Prostate gland (tissue), 2 donors: ENCODE measurements at places on chromosomes 5 and 9. TPM values are rescaled to one million over a fixed set of nuclear protein-coding genes. Genes with fewer than 3 reads are reported as not detected.

- H3K4me1 ChIP-seq, result no peaks in the 10 kb centered on the region
- peak; percentile 67 for DNase-seq
- H3K27me3 ChIP-seq, result no peaks in the 10 kb centered on the region
- H3K36me3 ChIP-seq, result no peaks in the 10 kb centered on the region
- peak within 1 kb of the TSS; percentile 79 for H3K4me3 ChIP-seq
Measured at GRCh38 chr9:14693251-14693861, at the start of gene ZDHHC21. Gene ZDHHC21, minus strand, starts transcription at chr9:14693432. Its CDS starts 19,092 bp downstream, at chr9:14674340.

The NRARP gene
- 24.3 TPM for total RNA-seq

The SHC3 gene
- 0.59 TPM for total RNA-seq

DNA sequence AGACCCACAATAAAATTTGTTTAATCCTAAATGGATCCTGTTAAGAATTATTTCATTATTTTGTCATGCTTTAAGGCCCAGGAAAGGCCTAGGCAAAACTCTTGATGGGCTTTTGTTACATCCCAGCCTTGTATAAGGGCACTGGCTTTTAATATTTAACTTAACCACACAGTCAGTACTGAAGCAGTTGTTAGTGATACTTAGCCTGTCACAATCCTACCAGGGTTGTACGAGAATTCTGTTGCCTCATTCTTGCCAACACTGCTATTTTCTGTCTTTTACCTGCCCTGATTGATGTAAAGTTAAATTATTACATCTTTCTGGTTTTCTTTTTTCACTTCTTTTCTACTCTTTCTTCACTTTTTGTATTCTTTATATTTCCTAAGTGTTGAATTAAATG lies 10.9 kb downstream of the ZNF169 start:
- no peaks in the 10 kb centered on the region for H3K27me3 ChIP-seq
- H3K4me1 ChIP-seq, result no peaks in the 10 kb centered on the region
- H3K4me3 ChIP-seq, result no peak overlapping the region
- no peaks in the 10 kb centered on the region for H3K36me3 ChIP-seq
- DNase-seq, result no peak
- no peak overlapping the region for H3K27ac ChIP-seq

DNA sequence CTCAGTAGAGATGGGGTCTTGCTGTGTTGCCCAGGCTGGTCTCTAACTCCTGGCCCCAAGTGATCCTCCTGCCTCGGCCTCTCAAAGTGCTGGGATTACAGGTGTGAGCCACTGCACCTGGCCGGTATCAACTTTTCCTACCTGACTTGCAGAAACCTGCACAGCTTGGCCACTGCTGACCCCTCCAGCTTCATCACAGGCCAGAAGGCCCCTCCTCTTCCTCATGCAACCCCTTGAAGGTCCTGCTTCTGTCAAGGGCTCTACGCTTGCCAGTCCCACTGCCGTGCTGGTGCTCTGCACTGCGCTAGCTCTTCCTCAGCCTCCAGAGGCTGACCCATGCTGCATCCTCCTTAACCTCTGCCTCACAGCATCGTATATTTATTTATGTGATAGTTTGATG lies 32.5 kb upstream of the RNU6ATAC start:
- H3K4me3 ChIP-seq, result no peak overlapping the region
- no peak overlapping the region for H3K27ac ChIP-seq
- no peaks in the 10 kb centered on the region for H3K36me3 ChIP-seq
- H3K4me1 ChIP-seq, result no peaks in the 10 kb centered on the region
- no peaks in the 10 kb centered on the region for H3K27me3 ChIP-seq

- H3K36me3 ChIP-seq, result no peaks in the 10 kb centered on the region
- no peak overlapping the region for H3K4me3 ChIP-seq
- no peaks in the 10 kb centered on the region for H3K27me3 ChIP-seq
- peaks cover 5% of the 10 kb centered on the region for H3K4me1 ChIP-seq
Measured at GRCh38 chr9:128945798-128946501, 1.5 kb downstream of the DOLK start.

DNA sequence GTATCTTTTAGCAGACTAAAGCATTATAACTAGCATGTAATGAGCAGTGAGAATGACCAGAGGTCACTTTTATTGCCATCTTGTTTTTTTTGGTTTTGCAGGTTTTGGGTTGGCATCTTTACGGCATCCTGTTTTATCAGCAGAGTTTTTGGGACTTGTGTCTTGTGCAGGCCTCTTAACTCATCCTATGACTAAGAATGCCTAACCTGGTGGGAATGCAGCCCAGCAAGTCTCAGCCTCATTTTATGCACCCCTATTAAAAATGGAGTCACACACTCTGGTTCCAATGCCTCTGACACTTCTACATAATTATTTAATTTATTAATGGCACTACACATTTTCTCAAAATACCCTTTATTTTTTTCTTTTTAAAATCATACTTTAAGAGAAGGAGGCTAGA lies 726.5 kb upstream of the RIOK2 start:
- no peak overlapping the region for H3K27ac ChIP-seq
- DNase-seq, result no peak
- H3K4me3 ChIP-seq, result no peak overlapping the region
- no peaks in the 10 kb centered on the region for H3K27me3 ChIP-seq
- no peaks in the 10 kb centered on the region for H3K4me1 ChIP-seq

GRCh38 chr5:159891371-159891770 lies 24.9 kb upstream of the ADRA1B start:
- DNase-seq, result no peak
- no peaks in the 10 kb centered on the region for H3K4me1 ChIP-seq
- H3K27me3 ChIP-seq, result no peaks in the 10 kb centered on the region
- H3K27ac ChIP-seq, result no peak overlapping the region
- H3K4me3 ChIP-seq, result no peak overlapping the region

DNA sequence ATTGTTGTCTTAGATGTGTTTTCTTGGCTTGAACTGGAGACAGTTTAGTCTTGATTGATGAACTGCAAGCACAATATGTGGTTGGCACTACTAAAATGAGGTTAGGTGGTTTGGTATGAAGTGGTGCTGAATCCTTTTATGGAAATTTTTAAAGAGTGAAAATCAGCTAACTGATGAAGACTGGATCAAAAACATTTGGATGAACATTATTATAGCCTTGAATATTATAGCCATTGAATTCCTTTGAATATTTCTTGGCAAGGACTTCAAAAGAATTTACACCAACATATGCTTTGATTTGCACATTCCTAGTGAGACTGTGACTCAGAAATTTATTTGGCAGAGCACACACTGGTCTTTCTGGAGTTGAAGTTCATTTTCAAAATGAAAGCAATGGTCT lies 318.3 kb downstream of the CHSY3 start:
- no peaks in the 10 kb centered on the region for H3K27me3 ChIP-seq
- H3K36me3 ChIP-seq, result no peaks in the 10 kb centered on the region
- H3K4me1 ChIP-seq, result no peaks in the 10 kb centered on the region
- no peak for DNase-seq
- no peak overlapping the region for H3K4me3 ChIP-seq

DNA sequence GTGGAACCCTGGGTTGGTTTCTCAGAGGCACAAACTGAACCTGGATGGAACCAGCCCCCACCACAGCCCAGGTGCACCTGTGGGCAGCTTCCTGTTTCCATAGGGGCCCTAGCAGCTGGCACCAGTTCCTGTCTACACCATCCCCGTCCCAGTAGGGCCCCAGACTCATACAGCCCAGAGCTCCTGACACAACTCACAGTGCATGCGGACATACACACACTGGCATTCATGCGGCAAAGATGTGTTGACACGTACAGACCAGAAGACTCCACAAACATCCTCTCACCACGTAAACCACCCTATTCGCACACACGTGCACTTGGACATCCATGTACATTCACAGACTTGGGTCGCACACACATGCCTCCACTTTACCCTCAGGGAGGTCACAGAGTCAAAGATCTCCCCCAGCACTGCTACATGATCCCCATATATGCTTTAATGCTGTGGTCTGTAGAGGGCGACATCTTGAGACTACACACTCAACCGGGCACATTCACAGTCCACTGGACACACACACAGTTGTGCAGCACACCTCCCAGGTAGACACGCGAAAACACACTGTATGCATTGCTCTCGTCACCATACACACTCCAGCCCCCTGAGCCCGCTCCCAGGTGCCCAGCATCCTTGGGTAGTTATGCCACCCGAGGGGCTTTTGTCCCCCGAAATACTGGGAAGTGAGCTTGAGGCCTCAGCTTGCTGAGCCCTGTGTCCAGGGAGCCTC lies 22.4 kb downstream of the CXXC5 start:
- no peak overlapping the region for H3K4me3 ChIP-seq
- no peaks in the 10 kb centered on the region for H3K36me3 ChIP-seq
- peaks cover 14% of the 10 kb centered on the region for H3K4me1 ChIP-seq

The KCTD16 gene
- 0.62 TPM for total RNA-seq

DNA sequence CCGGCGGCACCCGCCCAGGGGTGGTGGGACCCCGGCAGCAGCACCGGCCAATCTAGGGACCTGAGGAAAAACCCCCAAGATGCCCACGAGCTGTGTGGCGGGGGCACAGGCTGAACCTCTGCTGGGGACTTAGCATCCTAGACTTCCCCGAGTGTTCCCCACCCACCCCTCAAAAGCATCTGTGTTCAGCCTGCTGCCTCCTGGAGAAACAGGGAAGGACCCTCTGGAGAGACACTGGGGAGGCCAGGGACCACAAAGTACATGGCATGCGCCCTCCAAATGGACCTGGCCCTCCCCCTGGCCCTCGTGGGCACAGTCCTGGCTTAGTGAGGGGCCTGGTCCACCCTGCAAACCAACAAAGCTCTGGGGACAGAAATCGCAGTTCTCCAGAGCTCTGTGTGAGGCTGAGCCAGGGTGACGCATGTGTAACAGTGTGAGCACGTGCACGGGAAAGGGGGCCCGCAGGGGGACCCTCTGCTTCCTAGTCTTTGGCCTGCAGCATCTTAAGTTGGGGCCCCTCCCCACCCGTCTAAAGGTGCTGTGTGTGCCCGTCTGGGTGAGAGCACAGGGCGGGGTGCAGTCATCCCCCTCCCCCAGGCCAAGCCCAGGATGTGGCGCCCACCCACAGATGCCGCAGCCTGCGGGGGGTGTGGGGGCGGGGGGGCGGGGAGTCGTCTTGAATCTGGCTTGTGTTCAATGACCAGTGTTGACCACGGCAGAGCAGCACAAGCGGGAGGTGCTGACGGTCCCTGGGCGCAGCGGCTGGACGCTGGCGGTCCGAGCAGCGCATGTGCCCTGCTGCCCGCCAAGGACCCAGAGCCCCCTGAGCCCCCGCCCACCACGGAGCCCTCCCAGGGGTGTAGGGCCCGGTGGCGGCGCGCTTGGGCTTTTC lies 672 bp upstream of the KCNT1 start:
- H3K27me3 ChIP-seq, result peaks cover 10% of the 10 kb centered on the region
- no peaks in the 10 kb centered on the region for H3K36me3 ChIP-seq
- no peak overlapping the region for H3K27ac ChIP-seq
- no peak for DNase-seq

The IFNE gene
- total RNA-seq, result not detected

DNA sequence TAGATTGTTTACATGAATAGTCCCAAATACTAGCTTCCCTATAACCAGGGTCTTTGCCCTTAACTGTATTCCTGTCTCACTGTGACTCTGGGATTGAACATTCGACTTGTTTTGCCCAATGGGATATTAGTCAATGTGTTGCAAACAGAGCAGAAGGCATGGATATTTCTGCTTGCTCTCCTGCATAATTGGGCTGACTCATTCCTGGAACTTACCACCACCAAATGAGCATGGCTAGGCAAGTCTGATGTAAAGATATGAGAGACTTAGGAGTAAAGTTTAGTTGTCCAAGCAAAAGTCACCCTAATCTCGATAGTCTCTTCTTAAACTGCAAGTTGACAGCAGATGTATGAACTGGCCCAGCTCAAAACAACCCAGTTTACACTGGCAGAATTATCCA lies 273.5 kb upstream of the CCNG1 start:
- no peaks in the 10 kb centered on the region for H3K36me3 ChIP-seq
- no peaks in the 10 kb centered on the region for H3K27me3 ChIP-seq
- no peak overlapping the region for H3K27ac ChIP-seq

DNA sequence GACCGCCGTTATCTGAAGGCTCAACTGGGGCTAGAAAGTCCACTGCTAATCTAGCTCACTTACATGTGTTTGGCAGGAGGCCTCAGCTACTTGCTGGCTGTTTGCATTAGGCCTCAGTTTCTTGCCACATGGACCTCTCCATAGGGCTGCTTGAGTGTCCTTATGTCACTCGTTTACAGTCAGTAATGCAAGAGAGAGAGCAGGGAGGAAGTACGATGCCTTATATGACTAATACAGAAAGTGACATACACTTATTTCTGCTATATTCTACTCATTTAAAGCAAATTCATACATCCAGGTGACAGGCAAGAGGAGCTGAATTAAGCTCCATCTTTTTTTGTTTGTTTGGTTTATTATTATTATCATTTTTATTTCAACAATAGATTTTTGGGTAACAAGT lies 179.6 kb downstream of the LURAP1L start:
- H3K4me3 ChIP-seq, result no peak overlapping the region
- no peaks in the 10 kb centered on the region for H3K36me3 ChIP-seq
- no peaks in the 10 kb centered on the region for H3K27me3 ChIP-seq
- no peaks in the 10 kb centered on the region for H3K4me1 ChIP-seq
- no peak for DNase-seq
- no peak overlapping the region for H3K27ac ChIP-seq

- no peak overlapping the region for H3K4me3 ChIP-seq
- no peaks in the 10 kb centered on the region for H3K4me1 ChIP-seq
- DNase-seq, result no peak
- no peaks in the 10 kb centered on the region for H3K27me3 ChIP-seq
- no peak overlapping the region for H3K27ac ChIP-seq
- H3K36me3 ChIP-seq, result no peaks in the 10 kb centered on the region
Measured at GRCh38 chr9:35342221-35342958, 147.5 kb upstream of the RUSC2 start.

The F12 gene
- 2.6 TPM for total RNA-seq

DNA sequence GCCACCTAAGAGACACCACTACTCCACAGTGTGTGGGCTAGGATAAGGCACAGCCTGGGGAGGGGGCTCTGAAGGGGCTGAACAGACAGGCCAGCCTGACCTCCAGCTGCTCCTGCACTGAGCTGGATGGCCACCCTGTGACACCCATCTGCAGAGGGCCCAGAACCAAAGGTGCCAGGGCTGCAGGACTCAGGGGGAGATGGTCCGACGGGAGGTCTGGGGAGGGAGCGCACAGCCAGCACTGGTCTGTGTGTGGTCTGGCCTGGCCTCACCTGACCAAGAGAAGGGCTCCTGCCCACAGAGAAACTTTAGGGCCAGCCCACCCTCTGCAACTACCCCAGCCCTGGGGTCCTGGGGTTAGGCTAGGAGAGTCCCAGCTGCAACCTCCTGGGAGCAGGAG lies 789 bp downstream of the LTC4S start:
- DNase-seq, result no peak
- H3K4me3 ChIP-seq, result no peak overlapping the region
- H3K36me3 ChIP-seq, result peaks cover 14% of the 10 kb centered on the region
- H3K27me3 ChIP-seq, result no peaks in the 10 kb centered on the region
- H3K4me1 ChIP-seq, result peaks cover 12% of the 10 kb centered on the region
- peak overlapping the region; percentile 94 for H3K27ac ChIP-seq

DNA sequence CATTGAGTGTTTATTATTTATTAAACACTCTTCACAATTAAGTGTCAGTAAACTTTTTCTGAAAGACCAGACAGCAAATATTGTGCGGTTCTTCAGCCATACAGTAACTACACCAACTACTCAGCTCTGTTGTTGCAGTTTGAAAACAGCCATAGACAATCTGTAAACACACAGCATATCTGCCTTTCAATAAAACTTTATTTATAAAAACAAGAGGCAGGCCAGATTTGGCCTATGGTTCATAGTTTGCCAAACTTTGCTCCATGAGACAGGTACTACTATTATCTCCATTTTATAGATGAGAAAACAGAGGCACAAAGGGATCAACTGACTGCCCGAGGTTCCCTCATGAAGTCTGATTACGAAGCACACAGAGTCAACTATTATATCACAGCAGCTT lies 11.5 kb downstream of the ADAMTS12 start:
- H3K4me1 ChIP-seq, result no peaks in the 10 kb centered on the region
- no peaks in the 10 kb centered on the region for H3K27me3 ChIP-seq
- no peaks in the 10 kb centered on the region for H3K36me3 ChIP-seq
- DNase-seq, result no peak
